DMS79 (cell line): ENCODE measurements at places on chromosomes 12 and 14.
A peak's percentile ranks its signal among the peaks of the same experiment; 100 is the strongest.

GRCh38 chr14:64891173-64891838 lies 11.6 kb upstream of the SPTB start:
- no peak for DNase-seq

DNA sequence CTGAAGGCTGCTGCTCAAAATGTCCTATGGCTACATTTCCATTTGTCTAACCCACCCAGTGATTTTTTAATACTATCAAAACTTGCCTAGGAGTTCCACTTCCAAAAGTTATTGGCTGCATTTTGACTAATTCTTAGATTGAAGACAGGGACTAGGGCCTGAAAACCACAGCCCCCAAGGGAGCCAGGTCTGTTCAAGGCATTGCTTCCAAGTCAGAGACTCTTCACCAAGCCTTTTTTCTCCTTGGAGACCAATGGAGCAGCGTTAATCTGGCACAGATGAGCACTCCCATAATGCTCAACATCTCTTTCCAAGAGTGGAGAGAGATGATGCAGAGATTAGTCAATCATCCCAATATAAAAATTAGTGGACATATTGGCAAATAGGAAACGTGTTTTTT lies 112.5 kb upstream of the HIF1A start:
- no peak for DNase-seq

GRCh38 chr12:47802312-47802711 lies 17.4 kb downstream of the HDAC7 start:
- no peak for DNase-seq

- DNase-seq = no peak
These were observed 210.9 kb downstream of the MED13L start for GRCh38 chr12:116066381-116067230.

- DNase-seq = no peak
These were observed 6.8 kb downstream of the USP15 start for GRCh38 chr12:62267026-62267425.

DNA sequence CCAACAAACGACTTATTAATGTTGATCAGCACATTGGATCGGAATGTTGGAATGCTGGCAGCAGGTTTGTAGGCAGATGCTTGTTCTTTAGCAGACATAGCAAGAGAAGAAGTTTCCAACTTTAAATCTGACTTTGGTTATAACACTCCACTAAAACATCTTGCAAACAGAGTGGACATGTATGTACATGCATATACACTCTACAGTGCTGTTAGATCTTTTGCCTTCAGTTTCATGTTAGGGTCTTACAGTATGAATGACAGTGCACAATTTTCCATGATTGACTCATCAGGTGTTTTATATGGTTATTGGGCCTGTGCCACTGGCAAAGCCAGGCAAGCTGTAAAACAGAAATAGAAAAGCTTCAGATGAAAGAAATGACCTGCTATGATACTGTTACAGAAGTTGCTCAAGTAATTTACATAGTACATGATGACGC lies 14.3 kb upstream of the DHRS7 start:
- DNase-seq = no peak

DNA sequence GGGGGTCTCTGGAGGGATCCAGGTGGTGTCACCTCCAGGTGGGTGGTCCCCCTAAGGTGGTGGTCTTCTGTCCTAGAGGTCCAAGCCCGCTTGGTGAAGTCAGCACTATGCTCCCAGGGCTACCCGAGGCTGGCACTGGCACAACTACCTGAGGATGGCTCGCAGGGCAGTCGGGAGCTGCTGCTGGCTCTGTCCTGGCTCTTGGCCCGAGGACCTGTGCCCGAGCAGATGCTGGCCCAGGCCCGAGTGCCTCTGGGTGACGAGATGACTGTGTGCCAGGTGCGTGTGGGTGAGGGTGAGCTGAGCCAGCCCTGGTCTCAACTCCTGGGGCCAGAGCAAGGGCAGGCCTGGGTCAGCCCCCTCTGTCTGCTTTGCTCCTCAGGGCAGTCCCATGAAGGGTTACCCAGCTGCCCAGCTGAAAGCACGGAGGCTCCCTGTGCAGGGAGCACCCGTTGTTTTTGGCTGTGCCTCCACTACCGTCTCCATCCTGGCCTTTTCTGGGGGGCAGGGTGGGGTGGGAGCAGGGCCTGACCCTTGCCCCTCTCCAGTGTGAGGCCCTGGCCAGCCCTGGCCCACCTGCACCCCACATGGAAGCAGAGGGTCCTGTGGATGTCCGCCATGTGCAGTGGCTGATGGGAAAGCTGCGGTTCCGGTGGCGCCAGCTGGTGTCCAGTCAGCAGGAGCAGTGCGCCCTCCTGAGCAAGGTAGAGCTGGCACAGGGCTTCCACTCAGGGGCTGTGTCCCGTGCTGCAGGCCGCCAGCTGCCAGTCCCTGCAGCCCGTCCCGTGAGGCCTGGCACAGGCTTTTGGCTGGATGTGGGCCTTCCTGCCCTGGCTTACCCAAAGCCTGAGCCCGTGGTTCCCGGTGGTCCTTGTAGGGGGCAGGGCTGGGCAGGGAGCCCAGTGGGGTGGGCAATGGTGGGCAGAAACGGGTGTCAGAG lies 1.3 kb downstream of the TEDC1 start:
- DNase-seq = no peak

DNA sequence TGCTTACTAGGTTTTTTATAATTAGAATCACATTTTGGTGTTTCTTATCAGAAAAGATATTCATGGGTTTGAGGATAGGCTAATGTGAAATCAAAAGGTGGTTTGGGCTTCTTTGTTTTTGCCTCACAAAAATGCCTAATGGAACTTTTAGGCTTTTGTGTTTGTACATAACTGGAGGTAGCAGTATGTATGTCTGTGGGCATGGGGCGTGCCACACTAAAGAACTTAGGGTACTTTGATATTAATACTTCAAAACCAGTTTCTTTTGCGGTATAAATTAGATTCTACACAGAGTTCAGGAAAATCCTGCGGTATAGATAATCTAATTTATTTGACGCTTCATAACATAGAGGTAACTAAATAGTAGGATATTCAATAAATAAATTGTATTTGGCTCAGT lies 1.9 kb downstream of the ETV6 start:
- DNase-seq = no peak

GRCh38 chr12:46351886-46352650 lies 20.5 kb downstream of the SLC38A2 start:
- peak; percentile 10 for DNase-seq

DNA sequence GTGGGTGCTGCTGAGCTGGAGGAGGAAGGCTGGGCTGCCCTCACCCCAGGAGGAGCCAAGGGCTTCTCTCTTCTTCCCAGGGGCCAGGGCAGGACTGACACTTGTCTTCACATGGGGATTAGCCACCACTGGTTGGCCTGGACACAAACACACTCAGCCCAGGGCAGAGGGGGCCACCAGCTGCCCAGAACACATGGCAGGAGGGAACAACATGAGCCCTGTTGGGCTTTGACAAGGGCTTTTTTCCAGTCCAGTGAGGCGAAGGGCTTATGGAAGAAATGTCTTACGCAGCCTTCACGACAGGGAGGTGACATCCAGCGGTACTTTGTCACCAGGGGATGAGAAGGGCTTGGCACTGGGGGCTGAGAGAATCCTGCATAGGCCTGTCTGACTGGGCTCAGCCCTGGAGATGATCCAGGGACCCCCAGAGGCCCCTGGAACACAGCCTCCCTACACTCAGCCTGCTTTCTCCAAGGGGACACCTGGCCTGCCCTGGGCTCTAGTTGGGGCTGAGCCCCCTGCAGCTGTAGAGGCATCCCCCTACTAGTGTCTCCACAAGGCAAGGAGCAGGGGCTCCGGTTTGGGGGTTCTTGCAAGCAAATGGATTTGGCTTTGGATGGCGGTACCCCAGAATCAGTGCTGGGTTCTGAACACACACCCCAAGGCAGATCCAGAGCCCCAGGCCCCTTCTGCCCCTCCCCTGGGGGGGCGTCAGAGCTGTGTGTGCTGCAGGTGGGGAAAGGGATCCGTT lies 18.9 kb downstream of the ARL6IP4 start:
- no peak for DNase-seq

DNA sequence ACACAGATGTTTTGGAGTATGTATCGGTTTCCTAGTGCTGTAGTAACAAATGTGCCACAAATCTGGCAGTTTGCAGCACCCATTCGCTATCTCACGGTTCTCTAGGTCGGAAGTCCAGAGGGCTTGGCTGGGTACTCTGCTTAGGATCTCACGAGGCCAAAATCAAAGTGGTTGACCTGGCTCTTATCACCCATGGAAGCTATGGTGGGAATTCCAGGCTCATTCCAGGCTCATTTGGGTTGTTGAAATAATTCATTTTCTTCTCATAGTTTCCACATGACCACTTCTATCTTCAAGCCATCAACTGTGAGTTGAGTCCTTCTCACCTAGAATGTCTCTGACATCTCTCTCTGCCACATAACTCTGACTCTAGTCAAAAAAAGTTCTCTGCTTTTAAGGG lies 431.0 kb upstream of the TMPO start:
- DNase-seq = no peak

DNA sequence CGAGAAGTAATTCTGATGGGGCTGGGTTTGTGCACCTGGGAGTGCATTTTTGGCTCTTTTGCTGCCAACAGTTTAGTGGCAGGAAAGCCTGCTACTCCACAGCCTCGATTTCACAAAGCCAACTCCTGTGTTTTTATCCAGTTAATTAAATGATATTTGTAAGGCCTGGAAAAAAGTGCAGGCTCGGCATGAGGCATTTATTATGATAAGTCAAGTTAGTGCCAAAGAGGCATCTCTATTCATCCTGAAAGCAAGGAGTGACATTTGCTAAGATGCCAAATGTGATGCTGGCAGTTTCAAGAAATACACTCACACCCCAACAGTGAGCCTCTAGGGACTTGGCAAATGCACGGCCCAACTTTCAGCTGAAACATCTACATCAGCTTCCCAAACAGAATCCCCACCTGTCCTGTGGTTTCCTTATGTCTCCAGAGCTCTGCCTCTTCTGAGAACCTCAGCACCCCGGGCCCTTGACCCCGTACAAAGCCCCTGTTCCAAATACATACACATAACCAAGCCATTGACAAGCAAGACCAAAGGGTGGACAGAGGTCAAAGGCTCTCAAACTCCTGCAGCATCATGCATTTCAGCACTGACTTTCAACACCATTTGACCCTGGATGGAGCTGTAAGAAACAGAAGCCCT lies 955.1 kb upstream of the TMEM132C start:
- no peak for DNase-seq

- DNase-seq = no peak
These were observed 14.7 kb downstream of the ITGA5 start for GRCh38 chr12:54404061-54405004.

DNA sequence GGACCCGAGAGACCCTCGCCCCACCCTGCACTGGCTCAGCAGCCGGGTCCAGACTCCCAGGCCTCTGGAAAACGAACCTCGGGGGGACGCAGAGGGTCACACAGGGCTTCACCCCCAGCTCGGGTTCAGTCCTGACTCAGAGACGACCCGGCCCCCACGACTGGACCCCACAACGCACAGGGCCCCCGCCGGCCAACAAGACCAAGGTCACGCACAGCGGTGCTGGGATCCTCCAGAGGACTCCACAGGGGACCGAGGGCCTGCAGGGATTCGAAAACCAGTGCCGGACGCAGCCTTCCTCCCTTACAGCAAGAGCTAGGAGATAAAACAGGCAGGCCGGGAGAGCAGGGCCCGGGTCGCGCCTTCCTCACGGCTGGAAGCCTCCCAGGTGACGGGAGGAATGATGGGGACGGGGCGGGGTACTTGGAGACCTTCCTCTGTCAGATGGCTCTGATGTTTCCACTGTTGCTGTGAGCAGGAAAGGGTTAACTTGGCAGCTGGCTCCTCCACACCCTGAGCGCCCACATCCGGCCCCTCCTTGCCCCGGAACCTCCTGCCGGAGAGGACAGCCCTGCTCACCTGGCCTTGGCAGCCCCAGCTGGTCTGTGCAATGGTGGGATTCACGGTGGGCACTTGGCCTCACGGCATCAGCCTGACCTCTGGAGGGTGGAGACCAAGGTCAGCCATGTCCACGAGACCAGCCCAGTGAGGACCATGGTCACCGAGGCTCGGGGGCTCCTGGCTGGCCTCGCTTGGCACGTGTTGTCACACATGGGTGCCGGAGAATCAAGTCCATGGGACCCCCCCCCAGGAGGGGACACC lies 46.2 kb downstream of the GALNT9 start:
- DNase-seq = peak; percentile 14

GRCh38 chr14:101858791-101859537 lies 97.5 kb downstream of the PPP2R5C start:
- peak; percentile 87 for DNase-seq

GRCh38 chr14:89701211-89702043 lies 253.1 kb downstream of the EFCAB11 start:
- peak; percentile 79 for DNase-seq

DNA sequence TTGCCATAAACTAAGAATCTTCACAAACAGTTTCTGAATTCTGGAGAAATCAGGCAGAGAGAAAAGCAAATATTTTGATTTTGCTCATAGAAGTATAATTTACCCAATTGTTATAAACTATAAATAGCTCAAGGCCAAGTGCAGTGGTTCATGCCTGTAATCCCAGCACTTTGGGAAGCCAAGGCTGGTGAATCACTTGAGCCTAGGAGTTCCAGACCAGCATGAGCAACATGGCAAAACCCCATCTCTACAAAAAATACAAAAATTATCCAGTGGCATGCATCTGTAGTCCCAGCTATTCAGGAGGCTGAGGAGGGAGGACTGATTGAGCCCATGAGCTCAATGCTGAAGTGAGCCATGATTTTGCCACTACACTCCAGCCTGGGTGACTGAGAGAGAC lies 19.6 kb upstream of the MMP19 start:
- no peak for DNase-seq

DNA sequence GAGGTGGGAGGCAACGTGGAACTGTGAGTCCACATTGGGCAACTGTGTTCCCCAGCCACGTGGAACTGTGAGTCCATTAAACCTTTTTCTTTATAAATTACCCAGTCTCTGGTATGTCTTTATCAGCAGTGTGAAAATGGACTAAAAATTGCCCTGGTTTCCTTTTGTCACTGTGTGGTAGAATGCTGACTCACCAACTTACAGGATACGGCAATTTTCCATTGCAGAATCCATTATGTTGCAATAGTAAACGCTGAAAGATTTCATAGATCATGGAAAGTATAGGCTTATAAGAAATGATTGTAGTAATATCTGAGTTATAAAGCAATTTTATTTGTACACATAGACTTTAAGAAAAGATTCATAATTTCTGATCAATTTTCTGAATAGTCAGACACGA lies 93.0 kb downstream of the GTF2A1 start:
- no peak for DNase-seq

DNA sequence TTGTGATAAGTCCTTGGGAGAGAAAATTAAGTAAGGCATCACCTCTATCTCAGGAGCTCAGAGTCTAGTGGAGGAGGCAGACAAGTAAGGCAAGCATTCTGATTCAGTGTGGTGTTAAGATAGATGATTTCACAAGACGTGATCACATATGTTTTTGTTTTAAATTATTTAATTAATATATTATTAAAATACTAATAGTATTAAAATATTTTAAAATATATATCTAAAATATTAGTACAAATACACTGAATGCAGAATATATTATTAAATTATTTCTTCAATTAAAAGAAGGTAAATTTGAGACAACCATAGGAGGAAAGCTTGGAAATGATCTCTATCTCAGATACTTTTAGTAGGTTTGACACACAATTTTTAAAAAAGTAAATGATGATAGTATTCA lies 51.5 kb upstream of the ANO4 start:
- DNase-seq = no peak

- no peak for DNase-seq
These were observed 4.2 kb upstream of the GRIP1 start for GRCh38 chr12:66683073-66683472.
